Activated B cell treated with CpG ODN at 0.5 μM for 24 hours (primary cell): ENCODE measurements at places on chromosomes 4 and X.

DNA sequence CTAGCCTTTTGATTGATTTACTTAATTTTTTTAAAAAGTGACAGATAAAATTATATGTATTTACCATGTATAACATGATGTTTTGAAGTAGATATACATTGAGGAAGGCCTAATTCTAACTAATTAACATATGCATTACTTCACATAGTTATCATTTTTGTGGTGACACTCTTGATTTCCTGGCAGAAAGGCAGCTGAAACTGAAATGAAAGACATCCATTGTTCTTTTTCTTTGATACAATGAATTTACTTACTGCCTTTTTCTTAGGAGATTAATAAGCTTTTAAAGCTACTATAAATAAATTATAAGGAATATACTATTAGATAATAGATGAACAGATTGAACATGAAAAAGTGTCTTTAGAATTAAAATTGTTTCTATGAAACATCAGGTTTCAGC lies 26.7 kb downstream of the ANKRD50 start:
- DNase-seq, result no peak

- no peak for DNase-seq
Measured at GRCh38 chr4:15951781-15952180, 11.2 kb downstream of the FGFBP2 start.

DNA sequence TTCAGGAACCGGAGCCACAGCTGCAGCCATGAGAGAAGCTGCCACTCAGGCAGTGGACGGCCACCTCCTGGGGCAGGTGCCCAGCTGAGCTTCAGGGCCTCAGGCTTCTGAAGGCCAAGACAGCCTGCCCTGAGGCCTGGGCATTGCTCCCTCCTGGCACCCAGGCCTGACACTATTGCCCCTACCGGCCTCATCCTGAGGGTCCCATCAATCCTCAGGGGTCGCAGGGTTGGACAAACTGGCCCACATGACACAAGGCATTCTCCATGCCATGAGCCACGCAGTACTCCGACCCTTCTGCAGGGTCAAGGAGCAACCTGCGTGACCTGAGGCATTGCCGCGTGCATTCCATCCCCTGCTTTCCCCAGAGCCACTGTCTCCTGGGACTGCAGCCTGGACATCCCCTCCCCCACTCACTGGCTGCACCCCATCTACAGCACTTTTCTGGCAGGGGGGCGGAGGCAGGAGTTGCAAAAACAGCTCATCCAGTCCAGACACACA lies 3.0 kb upstream of the ZFP92 start:
- no peak for DNase-seq

GRCh38 chr4:120080533-120080932 lies 13.9 kb upstream of the MAD2L1 start:
- no peak for DNase-seq

DNA sequence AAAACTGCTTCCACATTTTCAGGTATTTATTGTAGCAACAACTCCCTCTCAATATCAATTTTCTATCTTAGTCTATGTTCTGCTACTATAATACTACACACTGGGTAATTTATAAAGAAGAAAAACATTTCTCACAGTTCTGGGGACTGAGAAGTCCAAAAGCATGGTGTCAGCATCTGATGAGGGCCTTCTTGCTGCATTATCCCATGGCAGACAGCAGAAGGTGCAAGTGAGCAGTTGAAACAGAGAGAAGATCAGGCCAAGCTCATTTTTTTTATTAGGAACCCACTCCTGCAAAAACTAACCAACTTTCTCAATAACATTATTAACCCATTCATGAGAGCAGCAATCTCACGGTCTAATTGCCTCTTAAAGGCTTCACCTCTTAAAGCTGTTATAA lies 376.0 kb downstream of the RAB28 start:
- no peak for DNase-seq

DNA sequence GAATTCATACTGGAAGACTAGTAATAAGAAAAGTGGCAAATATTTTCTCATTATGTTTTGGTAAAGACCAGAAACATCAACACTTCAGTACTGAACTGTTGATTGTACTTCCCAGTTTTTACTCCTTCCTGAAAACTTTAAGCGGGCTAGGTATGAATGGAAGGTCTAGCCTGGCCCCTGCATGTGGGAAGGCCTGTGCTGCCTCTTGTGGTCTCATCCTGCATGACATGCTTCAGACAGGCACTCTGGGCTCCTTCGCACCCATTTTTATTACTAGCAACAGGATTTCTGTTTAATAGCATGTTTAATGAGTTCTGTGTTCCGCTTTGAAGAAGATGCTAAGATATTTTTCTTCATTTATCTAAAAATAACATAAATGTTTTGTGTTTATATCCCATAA lies 279.1 kb downstream of the ANK2 start:
- DNase-seq, result no peak

DNA sequence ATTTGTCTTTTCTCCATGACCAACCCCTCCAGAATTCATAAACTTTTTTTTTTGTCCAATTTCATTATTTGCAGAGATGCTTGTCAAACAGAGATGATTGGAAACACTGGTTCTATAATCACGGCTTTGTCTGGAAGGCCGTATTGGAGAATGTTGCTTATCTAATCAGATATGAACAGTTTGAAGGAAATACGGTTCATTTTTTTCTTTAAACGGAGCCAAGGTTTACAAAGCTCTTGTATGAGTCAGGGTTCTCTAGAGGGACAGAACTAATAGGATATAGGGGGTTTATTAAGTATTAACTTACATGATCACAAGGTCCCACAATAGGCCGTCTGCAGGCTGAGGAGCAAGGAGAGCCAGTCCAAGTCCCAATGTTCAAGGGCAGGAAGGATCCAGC lies 1415.8 kb downstream of the C4orf33 start:
- no peak for DNase-seq

GRCh38 chr4:53734584-53735353 lies 143.5 kb upstream of the LNX1 start:
- DNase-seq, result no peak

DNA sequence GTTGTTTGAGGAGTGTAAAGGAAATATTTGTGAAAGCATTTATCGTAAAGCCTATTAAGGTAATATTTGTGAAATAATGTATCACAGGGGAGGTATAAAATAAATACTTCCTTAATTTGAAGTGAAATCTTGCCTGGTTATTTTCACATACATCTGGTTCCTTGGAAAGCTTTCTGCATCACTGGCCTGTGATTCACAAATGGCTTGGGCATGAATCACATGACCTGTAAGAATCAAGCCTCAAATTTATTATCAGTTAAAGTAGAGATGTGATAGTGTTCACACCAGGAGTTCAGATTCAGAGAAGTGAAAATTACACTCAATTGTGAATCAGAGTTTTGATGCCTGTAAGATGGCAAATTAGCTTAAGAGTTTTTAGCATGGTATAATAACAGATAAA lies 1911.4 kb downstream of the STIM2 start:
- no peak for DNase-seq

GRCh38 chr4:151781026-151781425 lies 20.2 kb upstream of the GATB start:
- DNase-seq, result no peak

- DNase-seq, result no peak
Measured at GRCh38 chr4:83390944-83391343, 56.3 kb upstream of the HPSE start.

GRCh38 chrX:107659768-107660167 lies 31.5 kb downstream of the PRPS1 start:
- DNase-seq, result no peak

DNA sequence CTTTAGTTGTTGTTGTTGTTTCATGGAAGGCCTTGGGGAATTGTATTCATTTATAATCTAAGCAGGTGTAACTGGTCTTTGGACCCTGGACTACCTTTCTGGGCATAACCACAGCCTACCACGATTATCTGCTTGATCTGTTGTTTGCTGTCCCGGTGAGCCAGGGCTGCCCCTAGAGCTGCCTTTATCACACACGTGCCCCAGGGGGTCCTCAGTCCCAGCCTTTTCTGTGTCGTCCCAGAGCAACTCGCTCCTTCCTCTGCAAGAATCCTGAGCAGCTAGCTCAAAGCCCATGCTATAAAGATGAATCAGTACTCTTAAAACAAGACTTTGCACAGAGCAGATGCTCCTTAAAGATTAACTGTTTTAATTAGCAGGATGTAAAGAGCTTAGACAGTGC lies 273.2 kb downstream of the EVC2 start:
- DNase-seq, result no peak

DNA sequence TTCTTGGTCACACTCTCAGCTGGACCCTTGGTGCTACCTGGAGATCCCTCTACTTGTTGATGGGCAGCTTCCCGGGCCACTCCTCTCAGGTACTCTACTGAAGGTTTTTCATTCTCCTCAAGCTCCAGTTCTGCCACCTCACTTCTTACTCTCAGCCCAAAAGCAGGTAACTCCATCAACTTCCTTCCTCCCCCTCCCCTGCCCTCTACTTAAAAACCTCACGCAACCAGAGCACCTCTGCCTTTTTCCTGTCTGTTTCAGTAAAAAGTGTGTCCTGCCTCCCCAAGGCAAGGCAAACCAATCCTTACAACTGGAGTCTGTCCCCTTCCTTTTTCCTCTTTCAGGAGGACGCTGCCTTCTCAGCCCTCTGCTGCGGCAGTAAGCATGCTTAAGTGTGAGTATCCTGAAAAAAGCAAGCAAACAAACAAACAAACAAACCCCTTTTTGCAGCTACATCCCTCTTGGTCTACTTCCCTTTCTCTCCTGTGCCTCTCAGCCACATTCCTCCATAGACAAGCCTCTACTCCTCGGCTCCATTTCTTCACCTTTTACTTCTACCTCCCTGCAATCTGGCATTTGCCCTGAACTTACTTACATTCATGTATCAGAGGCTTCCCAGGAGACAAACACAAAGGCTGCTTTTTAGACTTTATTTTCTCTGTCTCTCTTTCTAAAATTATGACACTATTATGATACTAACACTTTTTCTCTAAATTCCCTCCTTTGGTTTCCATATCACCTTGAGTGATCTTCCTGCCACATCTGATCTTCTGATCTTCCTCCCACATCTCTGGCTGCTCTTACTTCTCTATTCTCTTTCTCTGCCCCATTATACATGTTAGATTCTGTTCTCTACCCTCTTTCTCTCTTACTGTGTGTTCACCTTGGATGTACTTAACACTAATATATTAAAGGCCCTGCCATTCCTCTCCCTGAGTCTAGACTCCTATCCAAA lies 5.4 kb downstream of the ALPK1 start:
- DNase-seq, result no peak

- DNase-seq, result no peak
Measured at GRCh38 chr4:143140696-143141095, 44.0 kb upstream of the USP38 start.

DNA sequence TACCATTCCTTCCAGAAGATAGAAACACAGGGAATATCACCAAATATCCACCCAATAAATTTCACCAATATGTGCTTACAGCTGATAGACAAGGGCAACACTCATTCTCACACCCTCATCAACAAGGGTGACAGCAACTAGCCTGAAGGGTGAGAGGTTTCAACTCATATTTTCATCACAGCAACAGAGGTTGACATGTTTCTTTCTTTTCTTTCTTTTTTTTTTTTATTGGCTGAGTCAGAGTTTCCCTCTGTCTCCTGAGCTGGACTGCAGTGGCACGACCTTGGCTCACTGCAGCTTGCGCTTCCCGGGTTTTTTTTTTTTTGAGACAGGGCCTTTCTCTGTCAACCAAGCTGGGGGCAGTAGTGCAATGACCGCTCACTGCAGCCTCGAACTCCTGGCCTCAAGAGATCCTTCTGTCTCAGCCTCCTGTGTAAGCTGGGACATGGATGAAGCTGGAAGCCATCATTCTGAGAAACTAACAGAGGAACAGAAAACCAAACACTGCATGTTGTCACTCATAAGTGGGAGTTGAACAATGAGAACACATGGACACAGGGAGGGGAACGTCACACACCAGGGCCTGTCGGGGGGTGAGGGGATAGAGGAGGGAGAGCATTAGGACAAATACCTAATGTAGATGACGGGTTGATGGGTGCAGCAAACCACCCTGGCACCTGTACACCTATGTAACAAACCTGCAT lies 27.5 kb upstream of the ASMTL start:
- peak; percentile 18 for DNase-seq

- DNase-seq, result no peak
Measured at GRCh38 chrX:132948648-132949260, 9.7 kb downstream of the HS6ST2 start.

GRCh38 chr4:7426525-7427171 lies 8.1 kb downstream of the PSAPL1 start:
- DNase-seq, result no peak

DNA sequence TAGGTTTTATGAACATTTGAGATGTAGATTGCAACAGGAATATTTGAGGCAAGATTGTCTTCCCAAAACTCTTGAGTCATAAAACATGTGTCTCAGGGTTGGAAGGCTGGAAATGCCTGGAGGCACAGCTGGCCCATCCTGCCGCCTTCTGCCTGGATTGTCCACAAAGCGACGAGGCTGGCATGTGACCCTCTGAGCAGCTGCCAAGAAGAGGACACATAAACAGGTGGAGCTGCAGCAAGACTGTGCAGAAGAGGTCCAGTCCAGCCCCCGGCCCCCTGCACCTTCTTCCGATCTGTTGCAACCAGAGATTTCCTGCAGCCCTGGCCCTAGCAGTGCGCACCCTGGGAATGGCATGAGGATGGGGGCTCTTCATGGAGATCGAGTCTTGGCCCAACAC lies 101.9 kb upstream of the BCOR start:
- no peak for DNase-seq

DNA sequence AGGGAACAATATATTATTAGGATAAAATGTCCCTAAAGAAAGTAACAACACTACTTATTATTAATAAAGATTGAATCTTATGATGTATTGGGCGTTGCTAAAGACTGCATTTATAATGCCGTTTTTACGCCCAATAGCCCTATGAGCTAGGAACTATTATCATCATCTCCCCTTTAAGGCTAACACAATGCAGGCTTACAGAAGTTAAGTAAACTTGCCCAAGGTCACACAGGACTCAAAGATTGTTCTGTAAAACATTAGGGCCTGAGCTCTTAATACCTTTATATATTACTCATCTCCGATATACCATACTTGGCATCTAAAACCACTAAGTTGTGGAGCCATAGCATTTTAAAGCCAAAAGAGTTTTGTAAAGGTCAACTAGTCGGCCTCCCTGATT lies 149.5 kb downstream of the FAM13A start:
- DNase-seq, result no peak

- no peak for DNase-seq
Measured at GRCh38 chr4:21470535-21470934, 478.0 kb downstream of the KCNIP4 start.

- no peak for DNase-seq
Measured at GRCh38 chrX:74231625-74232024, 72.4 kb upstream of the ZCCHC13 start.

- no peak for DNase-seq
Measured at GRCh38 chrX:32139476-32139875, 1067.6 kb upstream of the FTHL17 start.

DNA sequence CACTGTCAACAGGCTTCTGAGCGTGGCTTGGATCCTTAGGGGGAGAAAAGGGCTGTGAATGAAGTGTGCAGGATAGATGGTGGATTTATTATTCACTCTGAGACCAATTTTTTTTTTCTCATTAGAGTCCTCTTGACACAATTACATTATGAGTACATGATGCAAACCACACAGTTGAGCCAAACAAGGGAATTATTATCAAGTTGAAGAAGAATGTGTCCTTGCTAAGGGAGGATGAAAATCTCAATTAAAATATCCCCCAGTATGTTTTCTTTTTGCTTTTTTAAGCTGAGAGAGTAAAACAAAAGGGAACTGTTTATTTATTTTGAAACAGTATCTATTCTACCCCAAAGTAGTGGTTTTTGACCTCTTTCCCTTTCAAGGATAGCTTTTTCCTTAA lies 40.4 kb downstream of the RPS3A start:
- no peak for DNase-seq
